ENCODE measurements at places on chromosomes 16 and 17.

DNA sequence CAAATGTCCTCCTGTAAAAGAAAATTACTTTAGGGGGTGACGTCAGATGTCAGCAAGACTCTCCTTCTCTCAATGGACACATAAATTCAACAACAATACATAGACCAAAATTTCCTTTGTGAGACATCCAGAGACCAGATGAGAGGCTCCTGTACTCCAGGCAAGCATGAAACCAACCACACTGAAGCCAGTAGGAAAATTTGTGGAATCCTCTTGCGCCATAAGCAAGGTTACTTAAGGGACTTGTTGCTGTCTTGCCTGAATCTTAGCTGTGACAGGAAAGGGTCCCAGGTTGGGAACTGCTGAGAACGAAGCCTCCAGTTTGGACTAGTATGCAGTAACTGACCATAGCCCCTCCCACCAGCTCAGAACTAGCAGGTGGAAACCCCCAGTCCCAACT, 56.0 kb downstream of the CEP112 start:
- no peak for DNase-seq

DNA sequence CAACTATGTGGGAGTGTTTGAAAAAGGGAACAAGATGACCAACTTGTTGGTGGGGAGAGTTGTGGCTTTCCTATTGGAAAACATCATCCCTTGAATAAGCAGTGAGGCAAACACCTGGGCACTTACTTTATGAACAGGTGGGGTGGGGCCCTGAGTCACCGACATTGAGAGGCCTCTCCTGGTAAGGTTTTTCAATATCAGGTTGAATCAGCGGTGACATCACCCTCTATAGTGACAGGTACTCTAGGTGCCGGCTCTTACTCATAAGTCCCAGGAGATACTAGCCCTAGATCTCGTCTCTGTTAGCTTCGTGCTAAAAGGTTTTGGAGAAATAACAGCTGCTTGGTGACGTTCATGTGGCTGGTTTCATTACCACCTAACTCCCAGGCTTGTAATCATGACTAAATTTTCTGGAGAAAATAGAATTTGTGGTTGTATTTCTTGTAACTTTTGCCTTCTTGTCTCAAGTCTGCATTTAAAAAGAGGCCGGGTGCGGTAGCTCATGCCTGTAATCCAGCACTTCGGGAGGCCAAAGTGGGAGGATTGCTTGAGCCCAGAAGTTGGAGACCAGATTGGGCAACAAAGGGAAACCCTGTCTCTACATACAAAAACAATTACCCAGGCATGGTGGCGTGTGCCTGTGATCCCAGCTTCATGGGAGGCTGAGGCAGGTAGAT, 19.3 kb downstream of the CDH1 start:
- DNase-seq: peak; percentile 94

- no peak for DNase-seq
These were observed 92.7 kb downstream of the WSCD1 start for GRCh38 chr17:6162892-6163291.

- no peak for DNase-seq
These were observed 211.3 kb downstream of the ENGASE start for GRCh38 chr17:79285973-79286372.

- DNase-seq: no peak
These were observed 57.2 kb downstream of the LDHD start for GRCh38 chr16:75059411-75059810.

DNA sequence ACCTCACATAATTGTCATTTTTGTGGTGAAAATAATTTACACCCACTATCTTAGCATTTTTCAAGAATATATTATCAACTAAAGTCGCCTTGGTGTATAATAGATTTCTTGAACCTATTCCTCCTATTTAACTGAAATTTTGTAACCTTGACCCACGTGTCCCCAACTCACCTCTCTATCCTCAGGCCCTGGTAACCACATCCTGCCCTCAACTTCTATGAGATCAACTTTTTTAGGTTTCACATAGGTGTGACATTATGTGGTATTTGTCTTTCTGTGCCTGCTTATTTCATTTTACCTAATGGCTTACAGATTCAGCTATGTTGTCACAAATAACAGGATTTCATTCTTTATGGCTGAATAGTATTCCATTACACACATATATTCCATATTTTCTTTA, 73.0 kb upstream of the CNTNAP4 start:
- DNase-seq: no peak

- no peak for DNase-seq
These were observed 102.9 kb downstream of the NLK start for GRCh38 chr17:28145348-28145747.

- DNase-seq: peak; percentile 31
These were observed 8.6 kb upstream of the MC1R start for GRCh38 chr16:89909777-89910716.

DNA sequence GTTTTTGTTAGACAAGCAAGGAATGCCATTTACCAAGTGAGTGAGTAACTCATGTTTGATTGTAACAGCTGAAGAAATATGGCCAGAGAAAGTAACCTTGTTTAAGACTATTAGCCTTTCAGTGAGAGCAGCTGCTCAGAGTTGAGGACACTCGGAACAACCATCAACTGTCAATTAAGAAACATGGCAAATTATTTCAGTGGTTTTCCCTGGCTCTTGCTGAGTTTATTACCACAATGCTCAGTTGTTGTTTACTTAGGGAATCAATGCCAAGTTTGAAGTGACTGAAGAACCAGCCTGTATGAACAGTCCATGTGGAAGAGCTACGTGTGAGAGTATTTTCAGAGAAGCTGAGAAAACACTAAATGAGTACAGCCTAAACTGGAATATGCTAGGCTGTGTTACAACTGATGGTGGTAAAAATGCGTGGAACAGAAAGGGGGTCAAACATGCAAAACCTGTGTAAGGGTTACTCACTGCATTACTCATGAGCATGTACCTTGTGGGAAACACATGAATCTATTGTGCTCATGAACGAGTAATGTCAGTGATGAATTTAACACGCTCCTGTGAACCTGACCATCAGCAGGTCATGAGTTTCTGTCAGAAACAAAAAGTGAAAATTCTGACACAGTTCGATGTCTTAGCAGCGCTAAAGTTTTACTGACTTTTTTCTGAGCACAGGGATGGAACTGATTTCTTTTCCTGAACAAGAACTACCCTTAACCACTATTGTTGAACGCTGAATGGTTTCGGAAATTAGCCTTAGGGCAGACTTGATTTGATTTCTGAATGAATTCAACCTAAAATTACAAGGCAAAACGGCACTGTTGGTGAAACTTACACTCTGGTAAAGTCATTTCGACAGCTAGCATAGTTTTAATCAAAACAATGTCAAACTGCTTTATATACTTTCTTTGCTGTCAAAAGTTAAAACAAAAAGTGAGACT, 33.5 kb downstream of the GNA13 start:
- DNase-seq: no peak

DNA sequence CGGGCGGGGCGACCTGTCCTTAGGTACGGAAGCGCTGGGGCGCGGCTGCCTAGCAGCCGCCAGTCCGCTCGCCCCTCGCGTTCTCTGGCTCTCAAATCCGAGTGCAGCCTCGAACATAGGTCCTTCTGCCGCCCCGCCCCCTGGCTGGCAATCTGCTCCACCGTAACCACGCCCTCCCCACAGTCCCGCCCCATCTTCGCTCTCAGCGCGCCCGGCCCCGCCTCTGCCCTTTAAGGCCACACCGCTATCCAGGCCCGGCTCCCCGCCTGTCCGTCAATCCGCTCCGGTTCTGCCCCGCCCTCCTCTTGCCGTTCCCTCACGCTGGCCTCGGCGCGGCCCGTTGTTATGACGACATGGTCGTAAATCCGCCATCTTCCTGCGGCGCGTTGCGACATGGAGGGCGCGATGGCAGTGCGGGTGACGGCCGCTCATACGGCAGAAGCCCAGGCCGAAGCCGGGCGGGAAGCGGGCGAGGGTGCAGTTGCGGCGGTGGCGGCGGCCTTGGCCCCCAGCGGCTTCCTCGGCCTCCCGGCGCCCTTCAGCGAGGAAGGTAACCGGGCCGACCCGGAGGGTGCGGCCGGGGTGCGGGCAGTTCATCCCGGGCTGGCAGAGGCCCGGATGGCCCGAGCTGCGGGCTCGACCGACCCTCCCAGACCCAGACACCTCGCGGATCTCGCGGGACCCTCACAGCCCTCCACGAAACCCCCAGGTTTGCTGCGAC, at the start of gene E4F1:
Gene E4F1 (plus strand): TSS at position 371 of the 721 bp plus-strand sequence. CDS start 23 bp downstream, at position 394.
- DNase-seq: peak; percentile 91

GRCh38 chr16:27436921-27437650, 35.1 kb downstream of the IL21R start:
- DNase-seq: no peak

GRCh38 chr17:76506408-76507345, 5.5 kb upstream of the RHBDF2 start:
- no peak for DNase-seq

DNA sequence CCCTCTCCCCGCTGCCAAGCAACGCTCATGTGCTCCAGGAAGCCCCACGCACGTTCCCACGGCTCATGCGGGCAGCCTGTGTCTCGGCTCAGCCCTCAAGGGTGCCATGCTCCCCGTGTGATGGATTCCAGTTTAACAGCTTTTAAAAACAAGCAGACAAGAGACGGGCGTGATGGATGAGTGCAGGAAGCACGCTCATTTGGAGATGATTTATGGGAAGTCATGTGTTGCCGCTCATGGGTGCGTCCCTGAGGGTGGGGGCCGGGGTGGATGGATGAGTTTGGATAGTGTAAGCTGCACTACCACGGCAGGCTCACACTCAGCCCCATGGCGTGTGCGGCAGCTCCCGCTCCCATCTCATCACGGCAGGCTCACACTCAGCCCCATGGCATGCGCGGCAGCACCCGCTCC, 132.8 kb downstream of the RBFOX3 start:
- DNase-seq: no peak

GRCh38 chr17:47695429-47696376, 1.7 kb downstream of the TBKBP1 start:
- no peak for DNase-seq

- DNase-seq: no peak
These were observed 490.5 kb upstream of the ERCC4 start for GRCh38 chr16:13429416-13429815.

DNA sequence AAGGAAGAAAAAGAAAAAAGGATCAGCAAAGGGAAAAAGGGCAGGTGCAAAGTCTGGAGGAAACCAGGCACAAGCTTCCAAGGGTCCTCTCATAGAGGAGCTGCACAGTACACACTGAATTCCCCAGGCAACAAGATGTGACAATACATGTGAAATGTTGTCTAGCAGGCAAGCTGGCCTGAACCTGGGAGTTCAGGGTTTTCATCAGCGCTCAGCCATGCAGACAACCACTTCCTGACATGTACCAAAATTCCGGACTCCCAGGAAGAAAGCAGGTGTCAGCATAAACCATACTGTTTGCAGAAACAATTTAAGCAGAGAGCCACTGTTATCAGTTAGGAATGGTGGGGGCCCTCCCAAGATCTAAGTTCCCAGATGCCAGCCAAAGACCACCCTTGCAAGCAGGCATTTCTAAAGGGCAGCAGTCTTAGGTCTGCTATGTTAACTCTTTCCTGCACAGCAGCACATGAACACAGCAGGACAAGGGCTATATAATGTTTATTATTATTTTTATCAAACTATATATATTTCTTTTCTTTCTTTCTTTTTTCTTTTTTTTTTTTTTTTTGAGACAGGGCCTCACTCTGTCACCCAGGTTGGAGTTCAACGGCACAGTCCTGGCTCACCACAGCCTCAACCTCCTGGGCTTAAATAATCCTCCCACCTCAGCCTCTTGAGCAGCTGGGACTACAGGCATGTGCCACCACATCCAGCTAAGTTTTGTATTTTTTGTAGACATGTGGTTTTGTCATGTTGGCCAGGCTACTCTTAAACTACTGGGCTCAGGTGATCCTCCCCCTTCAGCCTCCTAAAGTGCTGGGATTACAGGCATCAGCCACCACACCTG, 10.1 kb downstream of the TK2 start:
- no peak for DNase-seq

DNA sequence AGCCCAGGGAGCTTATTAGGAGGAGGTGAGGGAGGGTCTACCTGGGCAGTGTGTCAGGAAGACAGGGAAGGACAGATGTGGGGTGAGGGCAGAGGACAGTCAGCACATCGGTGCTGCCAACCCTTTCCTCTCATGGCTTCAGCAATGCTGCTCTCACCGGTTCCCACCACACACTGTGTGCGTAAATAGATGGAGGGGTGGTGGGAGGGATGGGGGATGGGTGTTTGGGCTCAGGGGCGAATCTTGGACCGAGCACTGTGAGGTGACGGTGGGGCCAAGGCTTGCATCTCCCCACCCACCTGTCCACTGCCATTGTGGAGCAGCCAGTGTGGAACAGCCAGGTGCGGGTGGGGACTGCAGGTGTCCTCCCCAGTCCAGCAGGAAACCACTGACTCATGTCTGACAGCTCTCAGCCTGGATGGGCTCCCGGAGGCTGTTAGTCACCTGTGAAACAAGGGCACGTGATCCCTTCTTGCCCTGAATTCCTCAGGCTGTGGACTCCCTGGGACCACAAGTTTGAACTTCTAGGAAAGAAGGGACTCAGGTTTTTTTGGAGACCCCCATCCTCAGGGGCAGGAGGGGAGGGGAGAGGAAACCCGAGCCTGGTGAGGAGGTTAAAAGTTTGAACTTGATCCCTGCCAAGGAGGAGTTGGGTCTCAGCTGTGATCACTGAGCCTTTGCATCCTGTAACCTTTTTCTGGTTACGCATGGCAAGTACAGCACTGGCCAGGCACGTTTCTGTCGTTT, 42.7 kb upstream of the SMPD3 start:
- DNase-seq: no peak
